ENCODE measurements at places on chromosomes 6 and 20.

DNA sequence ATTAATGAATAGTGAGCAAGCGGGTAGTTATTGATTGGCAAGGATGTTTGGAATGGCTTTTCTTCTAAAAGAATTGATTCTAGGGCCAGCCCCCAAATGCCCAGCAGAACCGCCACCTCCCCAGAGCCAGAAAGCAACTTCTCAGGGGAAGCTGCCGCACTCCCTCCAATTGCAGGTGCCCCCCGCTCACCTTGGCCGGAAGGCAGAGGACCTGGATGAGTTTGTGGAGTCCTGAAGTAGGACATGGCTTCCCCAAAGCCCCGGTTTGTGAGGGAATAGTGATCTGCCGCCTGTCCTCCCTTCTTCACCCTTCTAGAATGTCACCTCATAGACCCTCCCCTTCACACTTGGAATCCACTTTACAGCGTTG lies at the start of gene SPATA25:
Gene SPATA25 (minus strand): TSS at position 277 of the 370 bp plus-strand sequence. CDS start 32 bp downstream, at position 245.
- no peak for DNase-seq

- no peak for DNase-seq
Observed at GRCh38 chr6:47502920-47503319, 25.3 kb downstream of the CD2AP start.

GRCh38 chr6:101403216-101403945 lies 9.9 kb downstream of the GRIK2 start:
- DNase-seq: no peak

GRCh38 chr6:41278699-41279405 lies 7.6 kb downstream of the TREM1 start:
- DNase-seq: peak; percentile 68

- no peak for DNase-seq
Observed at GRCh38 chr6:56655996-56656395, 13.3 kb upstream of the DST start.

GRCh38 chr20:19673575-19673974 lies 84.5 kb upstream of the RIN2 start:
- no peak for DNase-seq

GRCh38 chr6:7691675-7692452 lies 34.0 kb upstream of the BMP6 start:
- DNase-seq: no peak

GRCh38 chr6:22825210-22825609 lies 255.8 kb downstream of the HDGFL1 start:
- no peak for DNase-seq

DNA sequence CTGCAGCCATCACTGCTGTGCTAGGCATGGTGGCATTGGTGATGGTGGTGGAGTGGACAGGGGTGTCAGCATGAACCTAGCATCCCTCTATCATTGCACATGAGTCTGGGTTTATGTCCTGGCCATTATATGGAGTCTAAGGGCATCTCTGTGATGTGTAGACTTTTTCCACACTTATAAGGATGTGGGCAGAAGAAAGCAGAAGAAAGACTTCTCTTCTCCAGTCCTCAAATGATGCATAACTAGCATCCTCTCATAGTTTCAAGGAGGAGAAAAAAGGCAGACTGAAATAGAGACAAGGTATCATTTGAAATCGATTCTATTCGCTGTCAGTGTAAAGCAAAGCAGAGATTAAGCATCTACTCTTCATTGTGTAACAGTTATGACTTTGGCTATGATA lies 140.0 kb upstream of the ATXN1 start:
- no peak for DNase-seq

DNA sequence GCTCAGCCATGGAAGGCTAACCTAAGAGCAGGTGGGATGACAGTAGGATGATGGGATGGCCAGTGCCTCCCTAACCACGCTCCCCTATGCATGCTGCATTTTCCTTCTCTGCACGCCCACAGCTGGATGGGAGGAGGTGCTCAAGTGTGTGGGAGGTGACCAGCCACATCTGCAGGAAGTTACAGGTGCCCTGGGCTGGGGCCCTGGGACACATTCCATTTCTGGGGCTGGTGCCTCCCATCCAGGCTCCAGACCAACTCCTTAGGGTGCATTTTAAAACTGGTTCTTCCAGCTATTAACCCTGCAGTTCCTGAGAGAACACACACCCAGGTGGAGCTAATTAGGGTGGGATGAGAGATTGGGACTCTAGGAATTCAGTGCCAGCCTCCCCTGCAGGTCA lies 135.3 kb upstream of the ARMC2 start:
- no peak for DNase-seq

- DNase-seq: no peak
Observed at GRCh38 chr6:134060491-134061106, 8.2 kb upstream of the SLC2A12 start.

DNA sequence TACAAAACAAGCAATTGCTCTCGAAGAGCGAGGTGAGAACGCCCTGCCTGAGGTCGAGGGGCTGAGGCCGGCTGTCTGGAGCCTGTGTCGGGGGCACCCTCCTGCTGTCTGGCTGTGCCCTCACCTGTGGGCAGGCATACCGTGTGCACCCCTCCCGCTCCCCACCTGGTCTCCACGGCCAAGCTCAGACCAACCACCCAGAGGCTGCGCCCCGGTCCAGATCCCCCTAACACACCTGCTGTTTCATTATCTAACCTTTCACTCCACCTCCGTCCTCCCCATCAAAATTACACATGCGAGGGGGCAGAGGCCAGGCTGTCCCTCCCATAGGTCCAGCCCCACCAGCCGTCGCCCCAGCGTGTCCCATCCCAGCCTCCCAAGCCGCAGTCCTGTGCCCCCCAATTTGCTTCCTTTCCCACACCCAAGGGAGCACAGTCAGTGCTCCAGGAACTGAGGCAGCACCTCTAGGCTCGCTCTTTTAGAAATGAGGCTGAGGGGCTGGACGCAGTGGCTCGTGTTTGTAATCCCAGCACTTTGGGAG lies 35.2 kb downstream of the NTSR1 start:
- no peak for DNase-seq

- peak; percentile 2 for DNase-seq
Observed at GRCh38 chr6:37354526-37355384, 972 bp downstream of the RNF8 start.

- no peak for DNase-seq
Observed at GRCh38 chr6:85484948-85485347, 35.1 kb downstream of the NT5E start.
